ENCODE measurements at places on chromosomes 5 and 9.

- no peak for DNase-seq
These were observed 94.5 kb upstream of the PPP1R2B start for GRCh38 chr5:156755421-156756087.

DNA sequence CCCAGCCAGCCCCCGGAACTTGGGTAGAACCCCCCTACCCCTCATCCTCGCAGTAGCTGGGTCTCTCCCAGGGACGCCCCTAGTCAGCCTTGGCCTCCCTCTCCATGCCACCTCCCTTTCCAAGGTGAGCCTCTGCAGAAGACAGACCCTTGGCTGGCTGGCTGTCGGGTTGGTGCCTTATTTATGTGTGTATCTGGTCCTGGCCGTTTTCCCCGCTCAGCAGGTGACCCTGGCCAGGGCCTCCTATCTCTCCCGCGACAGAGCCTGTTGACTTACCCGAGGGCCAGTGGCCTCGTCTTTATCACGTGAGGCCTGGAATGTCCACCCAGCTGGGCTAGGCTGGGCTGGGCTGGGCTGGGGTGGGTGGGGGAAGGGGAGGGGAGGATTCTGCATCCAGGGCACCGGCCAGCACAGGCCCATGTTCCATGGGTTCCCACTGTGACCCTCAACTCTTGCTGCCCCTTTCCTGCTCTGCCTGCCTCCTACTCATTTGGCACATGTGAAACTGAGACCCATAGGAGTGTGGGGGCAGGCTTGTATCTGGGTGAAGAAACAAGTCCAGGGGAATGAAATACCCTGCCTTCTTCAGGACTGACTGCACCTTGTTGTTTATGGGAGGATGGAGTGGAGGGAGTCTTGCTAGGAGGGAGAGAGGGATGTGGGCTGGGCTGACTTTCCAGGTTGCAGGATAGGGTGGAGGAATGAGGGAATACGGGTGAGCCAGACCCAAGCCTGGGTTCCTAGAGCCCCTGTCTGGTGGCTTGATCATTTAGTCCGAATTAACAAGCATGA is 3.1 kb downstream of the CXXC5 start:
- no peak for DNase-seq

DNA sequence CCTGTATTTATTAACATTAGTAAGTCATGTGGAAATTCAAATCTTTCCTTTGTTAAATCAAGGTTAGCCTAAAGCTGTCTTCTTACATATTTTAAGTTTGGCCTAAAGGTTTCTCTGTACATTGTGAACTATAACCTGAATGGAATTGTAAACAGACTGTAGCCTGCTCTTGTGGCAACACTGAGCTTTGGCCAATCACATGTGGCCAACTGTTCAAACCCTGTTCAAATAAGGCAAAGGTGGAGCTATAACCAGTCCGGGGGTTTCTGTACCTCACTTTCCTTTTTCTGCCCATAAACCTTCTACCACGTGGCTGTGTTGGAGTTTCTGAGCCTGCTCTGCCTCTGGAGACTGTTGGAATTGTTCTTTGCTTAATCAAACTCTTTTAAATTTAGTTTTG is 3.3 kb upstream of the HAPLN1 start:
- no peak for DNase-seq

DNA sequence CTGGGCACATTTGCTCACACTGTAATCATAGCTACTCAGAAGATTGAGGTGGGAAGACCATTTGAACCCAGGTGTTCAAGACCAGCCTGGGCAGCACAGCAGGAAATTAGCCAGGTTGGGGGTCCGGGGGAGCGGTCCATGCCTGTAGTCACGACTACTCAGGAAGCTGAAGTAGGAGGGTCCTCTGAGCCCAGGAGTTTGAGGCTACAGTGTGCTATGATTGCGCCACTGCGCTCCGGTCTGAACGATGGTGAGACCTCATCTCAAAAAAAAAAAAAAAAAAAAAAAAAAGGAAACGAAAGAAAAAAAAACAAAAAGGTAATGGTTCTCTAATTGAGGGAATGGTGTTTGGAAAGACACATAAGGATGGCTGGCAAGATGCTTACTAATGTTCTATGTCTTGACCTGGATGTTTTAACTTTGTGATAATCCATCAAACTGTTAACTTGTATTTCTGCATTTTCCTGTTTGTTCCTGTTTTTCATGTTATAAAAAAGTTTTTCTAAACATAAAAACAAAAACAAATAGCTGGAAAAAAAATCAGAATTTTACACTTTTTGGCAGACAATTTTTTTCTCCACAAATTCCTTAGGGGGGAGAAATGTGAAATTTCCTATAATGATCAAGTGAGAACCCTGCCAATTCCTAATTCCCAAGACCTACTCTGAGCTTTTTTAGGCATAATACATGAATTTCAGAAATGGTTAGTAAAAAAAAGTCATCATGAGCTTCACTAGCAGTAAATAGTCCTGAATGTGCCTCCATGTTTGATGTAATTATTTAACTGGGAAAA is 96.9 kb downstream of the DENND1A start:
- no peak for DNase-seq

GRCh38 chr9:114081441-114082016 is 3.4 kb upstream of the AMBP start:
- DNase-seq, result no peak

DNA sequence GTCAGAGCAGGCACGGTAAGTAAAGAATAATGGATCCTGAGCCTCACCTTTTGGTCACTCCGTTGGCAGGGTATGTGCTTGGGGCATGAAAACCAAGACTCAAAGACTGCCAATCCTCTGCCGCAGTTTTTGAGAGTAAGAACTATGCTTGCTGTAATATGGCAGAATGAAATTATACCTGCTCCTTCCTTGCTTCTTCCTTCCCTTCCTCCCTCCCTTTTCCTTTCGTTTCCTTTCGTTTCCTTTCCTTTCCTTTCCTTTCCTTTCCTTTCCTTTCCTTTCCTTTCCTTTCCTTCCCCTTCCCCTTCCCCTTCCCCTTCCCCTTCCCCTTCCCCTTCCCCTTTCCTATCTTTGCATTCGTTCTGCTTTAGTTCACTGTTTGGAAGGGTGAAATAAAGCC is 43.9 kb downstream of the SH3GL2 start:
- no peak for DNase-seq

DNA sequence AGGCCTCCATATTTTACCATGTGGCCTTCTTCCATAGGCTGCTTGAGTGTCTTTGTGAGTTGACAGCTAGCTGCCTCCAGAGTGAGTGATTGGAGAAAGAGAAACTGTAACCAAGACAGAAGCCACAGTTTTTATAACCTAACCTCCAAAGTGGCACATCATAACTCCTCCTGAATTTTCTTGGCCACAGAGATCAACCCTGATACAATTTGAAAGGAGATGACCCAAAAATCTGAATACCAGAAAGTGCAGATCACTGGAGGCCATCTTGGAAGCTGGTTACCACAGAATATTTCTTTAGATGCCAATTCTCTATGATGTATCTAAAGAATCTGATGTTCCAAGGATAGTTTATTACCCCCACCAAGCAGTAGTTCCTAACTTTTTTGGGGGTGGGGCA is 254.3 kb upstream of the PDE4D start:
- no peak for DNase-seq

DNA sequence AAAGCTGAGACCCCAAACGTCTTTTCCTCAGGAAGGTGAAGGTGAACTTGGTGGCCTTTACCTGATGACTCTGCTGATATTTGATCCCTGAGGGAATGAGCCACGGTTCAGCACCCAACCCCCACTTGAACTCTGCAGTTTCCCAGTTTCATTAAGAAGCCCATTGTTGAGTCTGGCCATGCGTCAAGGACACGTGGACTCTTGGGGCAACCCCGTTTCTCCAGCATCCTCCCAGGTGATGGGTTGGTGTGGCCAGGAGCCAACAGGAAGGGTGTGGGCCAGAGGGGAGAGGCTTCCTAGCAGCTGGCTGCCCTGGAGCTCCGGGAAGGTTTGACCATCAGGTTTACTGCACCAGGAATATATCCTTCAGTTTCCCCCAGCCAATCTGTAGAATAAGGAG is 59.5 kb upstream of the GNE start:
- DNase-seq, result no peak

DNA sequence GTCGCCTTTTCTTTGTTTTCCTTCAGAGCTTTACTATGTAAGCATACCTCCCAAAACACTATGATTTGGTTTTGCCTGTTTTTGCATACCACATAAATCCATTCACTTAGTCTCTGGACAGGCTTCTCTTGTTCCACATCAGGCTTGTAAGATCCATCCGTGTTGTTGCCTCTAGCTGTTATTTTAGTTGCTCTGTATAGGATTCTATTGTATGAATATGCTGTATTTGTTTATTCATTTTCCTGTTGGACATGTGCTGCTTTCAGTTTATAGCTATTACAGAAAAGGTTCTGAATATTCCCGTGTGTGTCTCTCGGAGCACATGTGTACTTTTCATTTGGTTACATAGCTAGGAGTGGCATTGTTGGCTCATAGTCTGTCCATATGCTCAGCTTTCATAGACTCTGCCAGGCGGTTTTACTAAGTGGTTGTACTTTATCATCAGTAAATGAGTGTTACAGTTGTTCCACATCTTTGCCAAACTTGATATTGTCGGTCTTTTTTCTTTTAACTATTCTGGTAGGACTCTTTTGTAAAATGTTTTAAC is 41.8 kb downstream of the NUP214 start:
- no peak for DNase-seq

DNA sequence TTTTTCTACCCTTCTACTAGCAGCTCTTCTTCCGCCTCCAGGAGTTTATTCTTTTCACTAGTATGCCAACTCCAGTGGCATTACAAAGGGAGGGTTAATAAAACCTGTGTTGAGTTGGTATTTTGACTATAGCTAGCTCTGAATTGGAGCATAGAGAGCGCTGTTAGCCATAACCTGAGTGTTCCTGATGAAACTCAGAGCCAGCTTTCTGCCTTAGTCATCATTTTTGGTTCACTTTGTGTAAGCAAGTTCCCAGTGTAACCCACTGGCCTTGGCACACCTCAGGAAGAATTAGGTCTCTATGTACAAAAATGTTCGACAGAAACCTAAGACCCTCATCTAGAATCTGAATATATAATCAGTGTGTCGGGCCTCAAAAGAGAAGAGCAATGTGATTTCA is 238.9 kb downstream of the NR3C1 start:
- no peak for DNase-seq

DNA sequence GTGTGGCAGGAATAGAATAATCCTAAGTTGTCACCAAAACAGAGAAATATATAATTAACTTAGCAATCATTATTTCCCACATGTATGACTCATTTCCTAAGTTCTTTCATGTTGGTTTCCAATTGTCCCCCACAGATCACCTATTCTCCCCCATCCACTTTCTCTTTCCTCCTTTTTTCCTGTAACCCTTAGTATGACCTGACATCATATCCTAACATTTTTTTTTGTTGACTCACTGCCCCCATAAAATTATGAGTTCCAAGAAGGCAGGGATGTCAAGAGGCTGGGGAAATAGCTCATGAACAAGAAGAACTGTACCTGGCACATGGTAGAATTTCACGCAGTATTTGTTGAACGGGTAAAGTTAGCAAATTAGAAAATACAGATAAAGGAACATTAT is 186.7 kb downstream of the DCP2 start:
- DNase-seq, result no peak

DNA sequence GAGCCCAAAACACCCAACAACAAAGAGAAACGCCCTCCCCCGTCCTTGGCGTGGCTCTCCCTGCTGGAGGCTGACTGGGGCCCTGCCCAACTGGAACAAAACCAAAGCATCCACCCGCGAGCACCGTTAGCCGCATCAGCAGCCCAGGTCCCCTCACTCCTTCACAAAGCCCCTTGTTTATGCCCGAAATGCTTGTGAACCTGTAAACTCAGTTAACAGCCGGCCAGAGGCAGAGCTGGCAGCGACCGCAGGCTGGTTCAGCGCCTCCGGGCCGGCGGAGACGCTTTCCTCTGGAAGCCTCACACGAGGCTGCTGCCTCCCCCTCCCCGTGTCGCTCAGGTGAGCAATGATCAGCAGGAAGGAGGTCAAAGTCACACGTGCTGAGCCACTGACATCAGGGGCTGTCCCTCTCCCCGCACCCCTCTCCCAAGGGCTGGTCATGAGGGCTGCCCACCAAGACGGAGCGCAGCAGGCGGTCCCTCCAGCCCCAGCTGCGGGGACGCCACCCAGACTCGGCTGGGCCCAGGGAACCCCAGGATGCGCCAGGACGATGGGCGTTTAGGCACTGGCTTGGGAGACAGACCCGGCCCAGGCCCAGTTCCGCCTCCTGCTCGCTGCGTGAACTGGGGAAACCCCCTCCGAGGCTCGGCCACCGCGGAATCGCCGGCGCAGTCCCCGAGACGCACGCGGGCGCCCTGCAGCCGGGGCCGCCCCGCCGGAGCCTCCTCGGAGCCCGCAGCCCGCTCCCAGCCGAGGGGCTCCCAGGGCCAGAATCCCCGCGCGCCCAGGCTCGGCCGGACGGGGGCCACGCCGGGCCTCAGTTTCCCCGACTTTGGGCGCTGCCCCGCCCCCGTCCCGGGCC is 563 bp downstream of the SNAPC4 start:
- no peak for DNase-seq

GRCh38 chr9:72858089-72858912 is 94.6 kb downstream of the ALDH1A1 start:
- no peak for DNase-seq

- no peak for DNase-seq
These were observed 49.4 kb upstream of the ORM1 start for GRCh38 chr9:114273461-114273881.

DNA sequence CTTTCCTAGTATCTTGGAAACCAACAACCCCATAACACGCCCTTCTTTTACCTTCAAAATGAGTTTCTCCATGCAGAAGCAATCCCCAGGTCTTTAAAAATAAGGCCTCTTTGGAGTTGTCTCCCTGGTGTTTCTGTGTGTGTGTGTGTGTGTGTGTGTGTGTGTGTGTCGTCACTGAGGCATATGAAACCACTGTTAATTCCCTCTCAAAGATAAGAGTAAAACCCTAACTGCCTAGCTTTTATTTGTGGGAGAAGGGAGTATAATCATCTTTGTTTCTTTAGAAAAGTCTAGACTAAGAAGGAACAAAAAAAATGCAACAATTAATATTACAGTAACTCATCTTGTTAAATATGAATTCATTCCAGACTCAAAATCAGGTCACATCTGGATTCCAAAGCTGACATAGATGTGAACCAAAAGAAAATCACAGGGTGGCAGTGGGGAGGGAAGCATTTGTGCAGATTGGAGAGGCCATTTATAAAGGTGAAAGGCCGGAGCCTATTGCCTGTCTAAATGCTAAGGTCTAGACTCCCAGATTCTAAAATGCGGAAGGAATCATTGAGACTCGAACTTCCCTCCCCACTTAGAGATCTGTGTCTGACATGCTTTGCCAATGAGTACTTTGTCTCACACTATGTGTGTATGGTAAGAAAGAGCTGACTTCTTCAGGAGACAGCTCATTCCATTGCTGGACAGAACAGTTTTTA is 91.4 kb downstream of the ZNF366 start:
- DNase-seq, result no peak

GRCh38 chr9:104923289-104923688 is 4.7 kb downstream of the ABCA1 start:
- DNase-seq, result no peak

GRCh38 chr9:22204240-22204639 is 195.1 kb upstream of the CDKN2B start:
- DNase-seq, result no peak

DNA sequence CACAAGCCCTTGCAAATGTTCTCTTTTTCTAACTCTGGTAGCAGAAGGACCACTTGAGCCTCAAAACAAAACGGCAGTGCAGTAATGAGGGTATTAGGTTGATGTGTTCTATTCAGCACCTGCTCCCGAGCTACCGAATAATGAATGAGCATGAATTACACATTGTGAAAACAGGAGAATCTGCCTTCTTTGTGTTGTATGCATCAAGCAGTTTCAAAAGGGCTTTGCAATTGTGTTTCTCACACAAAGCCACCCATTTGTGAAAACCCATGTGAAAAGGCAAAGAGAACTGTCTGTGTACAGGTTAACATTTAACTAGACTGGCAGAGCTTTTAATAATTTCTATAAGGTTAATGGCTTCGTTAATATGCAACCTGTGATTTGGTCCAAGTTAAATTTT is 97.8 kb downstream of the STK32A start:
- no peak for DNase-seq
